ENCODE measurements at places on chromosomes 3 and 15.

- no peak for DNase-seq
These were observed 227.8 kb downstream of the TBC1D5 start for GRCh38 chr3:17514597-17514996.

DNA sequence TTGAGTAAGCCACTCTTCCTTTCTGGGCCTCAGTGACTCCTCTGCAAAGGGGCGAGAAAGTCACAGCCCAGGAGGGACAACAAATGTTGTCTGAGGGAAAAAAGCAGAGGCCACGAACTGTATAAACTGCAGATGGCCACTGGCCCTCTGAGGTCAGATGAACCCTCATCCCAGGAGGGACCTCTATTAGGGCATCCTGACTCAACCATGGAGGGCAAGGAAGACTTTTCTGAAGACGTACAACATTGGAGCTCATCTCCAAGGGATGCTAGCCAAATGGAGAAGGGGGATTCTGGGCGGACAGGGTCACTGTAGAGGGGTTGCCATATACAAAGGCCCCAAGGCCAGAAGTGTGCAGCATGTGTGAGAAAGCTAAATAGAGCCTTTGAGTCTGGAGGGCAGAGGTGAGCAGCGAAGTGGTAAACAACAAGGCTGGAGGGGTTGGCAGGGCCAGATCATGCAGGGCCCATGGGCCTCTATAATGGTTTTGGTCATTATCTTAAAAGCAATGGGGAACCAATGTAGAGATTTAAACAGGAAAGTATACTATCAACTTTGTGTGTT, 16.7 kb downstream of the GRAMD2A start:
- DNase-seq = no peak

DNA sequence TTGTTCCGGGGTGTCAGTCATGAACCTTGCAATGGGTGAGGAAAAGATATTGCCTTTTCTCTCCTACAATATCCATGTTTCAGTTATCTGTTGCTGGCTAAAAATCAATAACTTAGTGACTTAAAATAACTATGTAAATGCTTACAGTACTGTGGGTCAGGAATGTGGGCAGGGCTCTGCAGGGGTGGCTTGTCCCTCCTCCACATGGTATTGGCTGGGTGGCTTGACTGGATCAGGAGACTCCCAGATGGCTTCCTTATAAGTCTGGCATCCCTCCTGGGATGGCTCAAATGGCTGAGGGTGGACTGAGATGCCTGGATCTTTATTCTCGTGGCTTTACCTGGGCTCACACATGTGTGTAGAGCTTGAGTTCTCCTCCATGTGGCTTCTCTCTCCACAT, 47.5 kb downstream of the GTPBP8 start:
- no peak for DNase-seq

GRCh38 chr15:91224755-91225380, 124.8 kb downstream of the SV2B start:
- peak; percentile 47 for DNase-seq

DNA sequence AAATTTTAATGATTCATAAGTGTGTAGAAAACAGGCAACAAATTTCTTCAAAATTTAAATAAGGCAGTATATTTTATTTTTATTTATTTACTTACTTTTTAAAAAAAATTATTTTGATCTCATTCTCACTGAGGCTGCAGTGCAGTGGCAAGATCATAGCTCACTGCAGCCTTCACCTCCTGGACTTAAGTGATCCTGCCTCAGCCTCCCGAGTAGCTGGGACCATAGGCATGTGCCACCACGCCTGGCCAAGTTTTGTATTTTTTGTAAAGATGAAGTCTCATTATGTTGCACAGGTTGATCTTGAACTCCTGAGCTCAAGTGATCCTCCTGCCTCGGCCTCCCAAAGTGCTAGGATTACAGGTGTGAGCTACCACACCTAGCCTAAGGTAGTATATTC, 61.2 kb upstream of the XRN1 start:
- no peak for DNase-seq

Data from HCT116 (cell line).